ENCODE measurements at places on chromosomes 7 and 10. TPM values are rescaled to one million over a fixed set of nuclear protein-coding genes. Genes with fewer than 3 reads are reported as not detected.

The ACTL6B gene
- total RNA-seq, result not detected

The PRDX3 gene
- total RNA-seq, result 343 TPM

The CHST3 gene
- total RNA-seq, result 51.6 TPM

The PDK4 gene
- total RNA-seq, result 10.3 TPM

The MMP21 gene
- not detected for total RNA-seq

The BICC1 gene
- total RNA-seq, result 17.7 TPM

The SPDYE9 gene
- not detected for total RNA-seq

The NXPH1 gene
- total RNA-seq, result not detected

The CDHR3 gene
- 4.7 TPM for total RNA-seq

All from A549 treated with GW870086 at 1 μM for 4 hours (cell line).